ENCODE measurements at places on chromosomes 2 and 18.

GRCh38 chr2:113112441-113112840 lies 15.0 kb upstream of the IL1RN start:
- DNase-seq = no peak

GRCh38 chr2:190999949-191000665 lies 13.9 kb downstream of the STAT1 start:
- no peak for DNase-seq

GRCh38 chr2:52144590-52144989 lies 1112.7 kb upstream of the NRXN1 start:
- DNase-seq = peak; percentile 11

GRCh38 chr2:86078774-86079545 lies 26.7 kb downstream of the POLR1A start:
- no peak for DNase-seq

- no peak for DNase-seq
Measured at GRCh38 chr2:85656468-85656867, 11.5 kb downstream of the SFTPB start.

- DNase-seq = no peak
Measured at GRCh38 chr2:181876614-181877063, 14.9 kb upstream of the ITPRID2 start.

- peak; percentile 73 for DNase-seq
Measured at GRCh38 chr2:3483227-3483985, 35.9 kb downstream of the ADI1 start.

DNA sequence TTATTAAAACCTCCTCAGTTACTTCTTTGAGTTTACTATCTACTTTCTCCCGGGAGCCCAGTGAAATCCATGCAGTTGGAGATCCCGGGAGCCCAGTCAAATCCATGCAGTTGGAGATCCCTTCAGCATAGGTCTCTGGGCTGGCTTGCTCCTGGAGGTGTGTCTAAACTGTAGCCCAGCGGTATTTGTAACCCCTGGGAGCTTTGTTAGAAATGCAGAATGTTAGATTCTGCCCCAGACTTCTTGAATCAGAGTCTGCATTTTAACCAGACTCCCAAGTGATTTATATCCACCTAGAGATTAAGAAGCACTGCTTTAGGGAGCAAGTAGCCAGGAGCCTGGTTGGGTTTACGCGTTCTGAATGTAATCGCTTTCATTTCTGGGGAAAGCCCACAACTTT lies 54.5 kb downstream of the ARHGAP28 start:
- DNase-seq = no peak

GRCh38 chr2:88059979-88060906 lies 4.7 kb upstream of the KRCC1 start:
- peak; percentile 22 for DNase-seq

GRCh38 chr2:100272841-100273329 lies 49.4 kb downstream of the LONRF2 start:
- DNase-seq = no peak

DNA sequence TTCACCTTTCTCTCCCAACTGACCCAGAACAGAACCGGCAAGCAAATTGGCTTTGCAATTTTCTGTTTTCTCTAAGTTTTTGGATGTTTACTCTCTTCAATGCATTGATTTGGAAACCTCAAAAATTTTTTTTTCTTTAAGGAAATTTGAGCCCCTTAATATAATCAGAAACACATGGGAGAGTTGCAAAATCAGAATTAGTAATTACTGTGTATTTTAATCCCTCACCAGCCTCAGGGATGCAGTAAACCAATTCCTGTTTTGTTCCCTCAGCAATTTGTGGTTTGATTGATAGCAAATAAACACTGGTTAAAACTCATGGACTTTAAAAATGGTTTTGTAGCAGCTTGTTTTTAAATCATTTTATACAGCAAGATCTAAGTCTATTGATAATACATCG lies 281.5 kb downstream of the NEDD4L start:
- no peak for DNase-seq
